ENCODE measurements at places on chromosomes 3 and 15.

DNA sequence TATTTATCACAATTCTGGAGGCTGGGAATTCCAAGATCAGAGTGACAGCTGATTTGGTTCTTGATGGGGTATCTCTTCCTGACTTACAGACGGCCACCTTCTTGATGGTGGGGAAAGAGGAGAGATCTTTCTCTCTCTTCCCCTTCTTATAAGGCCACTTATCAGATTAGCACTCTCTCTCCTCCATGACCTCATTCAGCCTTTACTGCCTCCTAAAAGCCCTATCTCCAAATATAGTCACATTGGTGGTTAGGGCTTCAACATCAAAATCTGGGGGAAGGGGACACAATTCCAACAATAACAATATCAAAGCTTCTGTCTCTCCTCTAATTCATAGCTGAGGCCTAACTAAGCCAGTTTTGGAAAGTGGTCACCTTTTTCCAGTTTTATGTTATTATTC lies 91.7 kb upstream of the MBNL1 start:
- DNase-seq, result no peak

- no peak for DNase-seq
Observed at GRCh38 chr3:129616713-129617112, 10.2 kb upstream of the PLXND1 start.

- DNase-seq, result no peak
Observed at GRCh38 chr3:123620343-123620742, 35.5 kb upstream of the HACD2 start.

- DNase-seq, result no peak
Observed at GRCh38 chr3:152613851-152614250, 221.1 kb upstream of the P2RY1 start.

- DNase-seq, result no peak
Observed at GRCh38 chr3:141996437-141996836, 120.0 kb downstream of the ATP1B3 start.

DNA sequence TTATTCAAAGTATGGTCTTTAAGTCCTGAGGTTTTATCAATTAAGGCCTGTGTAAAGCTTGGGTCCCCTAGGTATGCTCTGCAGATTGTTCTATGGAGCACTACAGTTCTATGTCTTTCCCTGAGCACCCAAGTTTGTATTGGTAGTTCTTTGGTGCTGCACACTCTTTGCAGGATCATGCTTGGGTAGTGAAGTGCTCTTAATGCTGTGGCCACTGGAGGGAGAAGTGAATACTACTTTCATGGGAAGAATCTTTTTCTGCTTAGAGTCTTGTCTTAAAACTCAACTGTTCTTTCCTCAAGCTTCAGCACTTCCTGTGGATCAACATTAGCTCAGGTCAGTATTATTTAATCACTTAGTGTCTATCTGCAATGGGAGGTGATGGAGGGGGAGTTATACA lies 93.6 kb upstream of the CFAP20DC start:
- DNase-seq, result no peak

GRCh38 chr3:195838714-195839113 lies 27.0 kb upstream of the MUC4 start:
- DNase-seq, result no peak

DNA sequence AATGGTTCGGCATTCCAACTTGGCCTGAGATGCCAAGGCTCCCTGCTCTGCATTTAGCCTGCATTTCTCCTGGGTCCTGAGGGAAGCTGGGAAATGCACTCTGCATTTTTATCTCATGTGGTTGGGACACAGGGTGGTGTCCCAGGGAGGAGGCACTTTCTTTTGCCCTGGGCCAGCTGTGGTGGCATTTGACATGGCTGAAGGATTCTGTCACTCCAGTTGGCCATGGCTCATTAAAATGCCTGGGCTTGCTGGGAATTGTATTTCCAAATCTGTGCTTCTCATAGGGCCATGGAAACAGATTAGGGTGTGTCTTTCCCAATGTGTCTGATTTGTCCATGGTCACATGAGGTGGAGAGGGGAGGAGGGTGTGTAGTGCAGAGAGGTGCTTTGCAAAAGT lies 128.3 kb upstream of the RGMA start:
- DNase-seq, result no peak
